ENCODE measurements at places on chromosomes 3 and 15.

DNA sequence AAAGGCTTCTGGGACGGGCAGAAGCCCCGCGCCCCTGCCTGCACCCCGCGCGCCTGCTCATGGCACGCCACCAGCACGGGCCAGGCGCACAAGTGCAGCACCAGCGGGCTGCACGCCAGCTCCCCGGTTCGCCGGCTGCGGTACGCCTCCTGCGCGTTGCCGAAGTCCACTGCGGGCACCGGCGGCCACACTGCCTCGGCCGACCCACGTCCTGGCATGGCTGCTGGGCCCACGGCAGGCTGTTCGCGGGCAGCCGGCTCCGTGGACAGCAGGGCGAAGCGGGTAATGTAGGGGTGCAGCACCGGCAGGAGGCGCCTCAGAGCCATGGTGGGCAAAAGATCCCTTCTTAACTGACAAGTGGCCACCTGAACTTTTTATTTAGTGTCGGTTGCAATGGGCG, 34.8 kb downstream of the MCCC1 start:
- no peak for DNase-seq

DNA sequence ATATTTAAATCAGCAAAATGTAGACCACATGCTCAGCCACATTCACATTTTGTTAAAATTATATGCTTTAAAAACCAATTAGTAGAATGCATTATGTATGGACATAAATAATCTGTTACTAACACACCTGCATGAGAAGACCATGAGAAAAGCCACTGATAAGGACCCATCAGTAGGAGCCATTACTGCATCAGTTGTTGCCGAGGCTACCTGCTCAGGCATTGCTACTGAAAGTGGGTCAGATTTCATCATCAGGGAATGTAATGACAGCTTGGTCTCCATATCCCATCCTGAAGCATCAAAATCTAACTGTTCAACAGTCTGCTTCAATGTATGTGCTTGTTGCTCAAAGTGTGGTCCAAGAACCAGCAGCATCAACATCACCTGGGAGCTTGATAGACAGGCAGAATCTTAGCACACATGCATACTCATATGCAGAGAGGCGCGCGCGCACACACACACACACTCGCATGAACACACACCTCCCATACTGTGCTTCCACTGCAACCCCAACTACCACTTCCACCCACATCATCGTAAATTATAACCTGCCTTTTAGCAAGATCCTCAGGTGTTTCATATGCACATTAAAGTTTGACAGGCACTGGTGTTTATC, 72.4 kb upstream of the FOXB1 start:
- no peak for DNase-seq

GRCh38 chr3:136612512-136612911, 139.7 kb downstream of the STAG1 start:
- peak; percentile 60 for DNase-seq

GRCh38 chr3:87332789-87333188, 56.4 kb upstream of the POU1F1 start:
- no peak for DNase-seq

DNA sequence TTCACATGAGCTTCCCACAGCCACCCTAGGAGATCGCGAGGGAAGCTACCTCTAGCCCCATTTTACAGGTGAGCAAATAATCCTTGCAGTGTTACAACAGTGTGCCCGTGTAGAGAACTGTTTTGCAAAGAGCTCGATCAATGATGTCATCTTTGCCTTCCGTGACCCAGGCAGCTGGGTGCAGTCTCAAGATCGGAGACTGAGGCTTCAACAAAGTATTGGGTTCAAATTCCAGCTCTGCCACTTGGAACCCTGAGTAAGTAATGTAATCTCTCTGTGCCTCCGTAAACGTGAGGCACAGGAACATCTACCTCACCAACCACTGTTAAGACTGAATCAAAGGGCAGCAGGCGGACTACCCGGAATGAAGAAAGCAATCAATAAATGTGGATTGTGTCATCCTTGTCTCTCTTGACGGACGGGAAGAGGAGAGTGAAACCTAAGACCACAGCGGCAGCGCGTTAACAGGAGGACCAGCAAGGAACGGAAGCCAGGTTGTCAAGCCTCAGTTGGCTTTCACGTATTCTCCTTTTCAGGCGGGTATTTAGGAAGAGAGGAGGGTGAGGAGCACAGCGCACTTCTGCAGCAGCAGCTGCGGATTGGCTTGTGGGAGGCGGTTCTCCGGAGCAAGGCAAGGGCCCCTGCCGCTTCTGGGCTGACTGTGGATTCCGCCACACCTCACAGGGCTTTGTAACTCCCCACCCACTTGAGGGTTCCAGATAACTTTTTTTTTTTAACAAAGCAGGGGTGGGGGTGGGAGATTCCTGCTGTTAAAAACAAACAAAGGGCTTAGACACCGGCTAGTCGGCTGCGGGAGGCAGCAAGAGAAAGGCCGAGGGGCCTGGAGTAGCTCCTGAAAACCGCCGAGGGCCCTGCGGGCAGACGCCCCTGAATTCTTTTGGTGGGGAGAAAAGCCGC, 1.5 kb upstream of the SMAD3 start:
- no peak for DNase-seq

- peak; percentile 33 for DNase-seq
Observed at GRCh38 chr15:52503788-52504496, 24.7 kb downstream of the MYO5A start.

DNA sequence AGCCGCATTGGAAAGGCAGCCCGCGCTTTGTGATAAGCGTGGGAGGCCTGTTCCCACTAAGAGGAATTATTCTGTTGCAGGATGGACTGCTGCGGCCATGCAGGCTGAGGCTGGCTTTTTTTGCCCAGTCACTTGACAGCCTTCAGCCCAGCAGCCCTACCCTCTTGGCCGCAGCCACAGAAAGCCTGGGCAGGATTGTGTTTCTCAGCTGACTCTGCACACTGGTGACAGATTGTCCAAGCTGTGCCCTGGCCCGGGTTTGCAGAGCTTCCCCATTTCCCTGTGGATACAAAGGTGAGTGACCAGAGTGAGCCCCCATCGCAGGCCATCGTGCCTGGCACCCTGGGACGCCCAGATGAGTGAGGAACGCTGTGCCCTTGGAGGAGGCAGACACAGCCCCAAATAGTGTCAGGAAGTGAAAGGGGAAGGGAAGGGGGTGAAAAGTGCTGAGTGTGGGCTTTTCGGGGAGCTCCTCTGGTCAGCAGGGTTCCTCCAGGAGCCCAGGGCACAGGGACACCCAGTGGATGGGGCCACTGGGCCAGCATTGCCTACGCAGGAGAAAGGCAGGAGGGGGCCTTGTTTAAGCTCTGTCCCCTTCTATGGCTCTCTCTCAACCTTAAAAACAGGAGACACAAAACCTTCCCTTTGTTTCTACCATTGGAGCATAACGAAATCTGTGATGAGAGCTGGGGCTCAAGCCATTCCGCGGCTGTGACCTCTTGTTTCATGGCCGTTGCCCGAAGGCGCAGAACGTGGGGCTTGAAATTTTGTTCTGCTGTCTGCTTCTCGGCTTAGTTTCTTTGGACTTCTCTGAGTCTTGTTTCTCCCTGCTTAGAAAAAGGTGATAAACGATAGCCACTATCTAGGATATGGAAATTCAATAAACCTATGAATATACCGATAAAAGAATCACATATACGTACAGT, 91.5 kb upstream of the MEF2A start:
- DNase-seq, result no peak

DNA sequence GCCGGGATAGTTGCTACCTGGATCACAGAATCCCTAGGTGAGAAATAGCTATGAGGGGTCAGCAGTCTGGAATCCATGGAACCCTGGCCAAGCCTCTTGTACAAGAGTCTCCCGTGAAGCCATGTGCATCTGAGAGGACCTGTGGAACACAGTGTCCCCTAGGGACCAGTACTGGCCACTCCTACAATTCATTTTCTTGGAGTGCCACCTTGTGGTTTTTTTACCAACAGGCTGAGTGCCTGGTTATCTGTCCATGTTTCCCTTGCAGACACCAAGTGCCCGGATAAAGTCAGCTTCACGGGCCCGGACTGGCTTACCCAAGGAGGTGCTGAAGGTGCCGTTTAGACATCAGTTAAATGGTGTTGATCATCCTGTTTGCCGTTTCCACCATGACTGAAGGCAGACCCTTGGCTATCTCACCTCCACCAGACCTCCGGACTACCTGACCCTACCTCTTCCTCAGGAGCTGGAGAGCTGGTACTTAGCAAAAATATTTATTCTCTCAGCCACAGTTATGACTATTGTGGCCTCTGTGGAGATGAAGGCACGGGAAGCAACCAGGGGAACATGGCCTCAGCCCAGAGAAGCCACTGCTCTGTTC, 93.9 kb downstream of the RBPMS2 start:
- DNase-seq, result peak; percentile 60

GRCh38 chr15:61422773-61423172, 193.7 kb upstream of the RORA start:
- DNase-seq, result no peak

DNA sequence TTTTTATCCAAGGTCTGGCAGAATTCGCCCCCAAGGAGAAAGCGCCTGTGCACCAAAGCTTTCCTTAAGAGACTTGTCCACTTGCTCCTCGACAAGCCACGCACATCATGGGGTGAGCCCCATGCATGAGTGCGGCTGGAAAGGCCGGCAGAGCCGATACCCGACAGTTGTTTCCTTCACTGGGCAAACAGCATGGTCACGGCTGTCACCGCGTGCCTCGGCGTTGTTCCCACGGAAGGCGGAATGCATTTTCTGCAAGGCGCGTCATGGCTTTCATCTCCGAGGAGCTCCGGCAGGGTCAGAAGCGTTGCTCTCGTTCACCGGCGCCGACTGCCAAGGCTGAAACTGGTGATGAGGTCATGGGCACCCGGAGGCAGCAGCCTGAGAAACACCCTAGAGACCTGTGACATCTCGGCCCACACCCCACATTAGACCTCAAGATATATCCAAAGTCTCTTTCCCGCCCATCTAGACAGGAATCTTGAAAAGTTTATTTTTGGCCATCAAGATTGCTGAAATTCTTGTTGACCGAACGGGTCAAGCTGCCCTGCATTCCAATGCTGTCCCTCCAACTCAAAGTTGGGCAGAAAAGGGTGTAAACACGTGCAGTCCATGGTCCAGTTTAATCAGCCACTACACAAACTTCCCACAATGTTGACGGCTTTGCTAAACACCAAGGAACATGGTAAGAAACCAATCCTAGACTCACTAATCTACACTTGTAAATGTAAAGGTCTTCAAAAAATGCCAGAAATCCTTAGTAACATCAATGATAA, 604 bp upstream of the TJP1 start:
- peak; percentile 86 for DNase-seq

DNA sequence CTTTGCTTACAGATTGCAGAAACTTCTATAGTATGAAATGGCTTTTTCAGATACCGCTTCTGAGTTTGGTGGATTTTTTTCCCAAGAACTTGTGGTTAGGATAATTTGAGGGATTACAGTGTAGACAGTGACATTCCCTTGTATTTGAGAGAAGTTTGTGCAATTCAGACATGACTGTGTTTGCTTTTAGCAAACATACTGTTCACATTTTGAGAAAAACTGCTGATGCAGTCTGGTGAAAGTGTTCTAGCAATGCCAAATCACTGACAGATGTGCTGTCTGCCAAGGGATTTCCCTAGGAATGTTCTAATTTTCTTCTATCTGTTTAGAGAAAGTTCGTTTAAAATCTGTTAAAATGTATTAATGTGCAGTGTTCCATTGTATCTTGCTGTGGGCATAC, 652.6 kb downstream of the FHIT start:
- peak; percentile 12 for DNase-seq

GRCh38 chr3:192850451-192850981, 67.1 kb downstream of the MB21D2 start:
- no peak for DNase-seq

DNA sequence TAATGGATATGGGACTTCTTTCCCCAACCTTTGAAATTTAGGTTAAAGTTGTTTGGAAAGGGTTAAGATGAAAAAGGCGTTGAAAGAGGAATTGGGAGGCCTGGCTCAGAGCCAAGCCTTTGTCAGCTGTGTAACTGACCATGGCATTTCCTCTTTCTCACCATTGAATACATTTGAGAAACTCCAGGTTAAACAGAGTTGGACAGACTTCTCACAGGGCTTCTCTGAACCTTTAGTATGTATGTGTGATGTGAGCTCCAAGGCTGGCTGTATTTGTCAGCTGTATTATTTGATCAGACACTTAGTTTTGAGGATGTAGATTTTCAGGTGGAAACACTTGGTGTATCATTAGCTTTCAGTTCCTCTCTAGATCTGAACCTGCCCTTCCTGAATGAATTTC, 136.4 kb upstream of the GOLGA6L4 start:
- no peak for DNase-seq

DNA sequence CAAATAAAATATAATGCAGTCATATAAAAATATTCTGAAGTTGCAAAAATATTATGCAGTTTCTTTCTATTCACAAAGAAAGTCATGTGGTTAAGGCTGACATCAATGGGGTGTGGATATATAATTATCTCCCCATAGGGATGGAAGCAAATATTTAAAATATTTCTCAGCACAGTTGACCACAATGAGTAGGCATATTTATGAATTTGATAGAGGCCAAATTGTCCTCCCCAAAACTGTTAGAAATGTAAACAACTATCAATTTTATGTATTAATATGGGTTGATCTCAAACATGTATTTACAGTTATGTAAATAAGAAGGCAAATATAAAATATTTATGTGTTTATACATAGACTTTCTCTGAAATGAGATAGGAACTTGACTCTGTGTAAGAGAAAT, 246.0 kb upstream of the CBLB start:
- DNase-seq, result peak; percentile 14

DNA sequence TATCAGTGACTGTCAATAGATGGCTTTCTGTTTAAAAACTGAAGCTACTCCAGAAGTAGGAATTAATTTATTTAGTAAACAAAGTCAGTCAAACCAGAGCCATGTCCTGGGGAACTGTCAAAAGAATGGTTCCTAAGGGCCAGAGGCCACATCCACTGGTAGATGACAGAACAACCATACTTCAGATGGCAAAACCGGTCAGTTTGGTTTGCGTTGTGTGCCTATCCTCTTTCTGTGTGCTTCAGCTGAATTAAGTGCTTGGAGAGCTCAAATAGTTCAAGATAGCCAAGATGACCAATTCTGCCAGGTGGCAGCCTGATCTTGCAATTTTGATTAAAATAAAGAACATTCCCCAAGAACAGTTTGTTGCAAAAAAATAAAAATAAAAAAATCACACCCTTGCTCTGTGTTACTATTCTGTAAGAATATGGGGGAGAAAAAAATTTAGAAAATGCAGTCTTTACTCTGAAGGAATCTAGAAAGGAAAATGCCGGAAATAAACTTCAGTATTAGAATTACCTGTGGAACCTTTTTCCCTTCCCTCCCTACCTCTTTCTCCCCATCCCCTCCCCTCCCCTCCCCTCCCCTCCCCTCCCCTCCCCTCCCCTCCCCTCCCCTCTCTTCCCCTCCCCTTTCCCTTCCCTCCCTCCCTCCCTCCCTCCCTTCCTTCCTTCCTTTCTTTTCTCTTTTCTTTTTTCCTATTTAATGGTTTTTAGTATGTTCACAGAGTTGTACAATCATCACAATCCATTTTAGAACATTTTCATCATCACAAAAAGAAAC, 2.5 kb downstream of the MAP3K13 start:
- DNase-seq, result no peak

DNA sequence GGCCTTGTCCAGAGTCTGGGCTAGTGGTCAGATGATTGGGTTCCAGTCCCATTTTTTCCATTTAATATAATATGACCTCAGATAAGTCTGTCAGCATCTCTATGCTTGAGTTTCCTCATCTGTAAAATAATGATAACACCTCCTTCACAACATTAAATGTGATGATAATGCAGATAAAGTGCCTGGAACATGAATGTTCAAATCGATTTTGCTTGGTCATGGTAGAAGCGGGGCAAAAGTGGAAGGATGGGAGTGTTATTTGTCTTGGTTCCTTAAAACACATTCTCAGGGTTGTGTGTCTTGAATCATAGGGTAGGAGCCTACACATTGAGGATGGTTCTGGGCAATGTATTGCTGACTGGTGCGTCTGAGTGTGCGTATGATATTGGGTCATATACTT, 16.9 kb downstream of the ARIH2 start:
- DNase-seq, result no peak
